GDM1 (cell line): ENCODE measurements at places on chromosomes 12 and 14.

DNA sequence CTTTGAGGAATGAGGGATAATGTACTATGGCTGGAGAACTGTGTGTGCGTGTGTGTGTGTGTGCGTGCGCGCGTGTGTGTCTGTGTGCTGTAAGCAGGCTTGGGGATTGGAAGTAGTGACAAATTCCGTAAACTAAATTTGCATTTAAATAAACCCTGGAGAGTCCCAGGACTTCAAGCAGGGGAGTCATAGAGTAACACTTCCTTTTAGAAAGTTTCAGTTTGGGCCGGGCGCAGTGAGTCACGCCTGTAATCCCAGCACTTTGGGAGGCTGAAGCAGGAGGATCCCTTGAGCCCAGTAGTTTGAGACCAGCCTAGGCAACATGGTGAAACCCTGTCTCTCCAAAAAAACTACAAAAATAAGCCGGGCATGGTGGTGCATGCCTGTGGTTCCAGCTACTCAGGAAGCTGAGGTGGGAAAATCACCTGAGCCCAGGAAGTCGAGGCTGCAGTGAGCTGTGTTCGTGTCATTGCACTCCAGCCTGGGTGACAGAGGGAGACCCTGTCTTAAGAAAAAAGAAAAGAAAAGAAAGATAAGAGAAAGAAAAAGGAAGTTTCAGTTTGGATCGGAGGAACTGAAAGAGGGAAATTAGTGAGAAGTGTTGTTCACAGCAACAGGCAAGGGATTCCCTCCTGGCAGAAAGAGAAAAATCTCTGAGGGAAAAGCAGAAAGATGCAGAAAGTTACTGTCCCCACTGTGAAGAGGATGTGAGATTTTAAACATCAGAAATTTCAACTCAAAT, 222.7 kb upstream of the SOX5 start:
- DNase-seq = no peak

GRCh38 chr14:54425068-54425467, 16.1 kb downstream of the CNIH1 start:
- DNase-seq = no peak

DNA sequence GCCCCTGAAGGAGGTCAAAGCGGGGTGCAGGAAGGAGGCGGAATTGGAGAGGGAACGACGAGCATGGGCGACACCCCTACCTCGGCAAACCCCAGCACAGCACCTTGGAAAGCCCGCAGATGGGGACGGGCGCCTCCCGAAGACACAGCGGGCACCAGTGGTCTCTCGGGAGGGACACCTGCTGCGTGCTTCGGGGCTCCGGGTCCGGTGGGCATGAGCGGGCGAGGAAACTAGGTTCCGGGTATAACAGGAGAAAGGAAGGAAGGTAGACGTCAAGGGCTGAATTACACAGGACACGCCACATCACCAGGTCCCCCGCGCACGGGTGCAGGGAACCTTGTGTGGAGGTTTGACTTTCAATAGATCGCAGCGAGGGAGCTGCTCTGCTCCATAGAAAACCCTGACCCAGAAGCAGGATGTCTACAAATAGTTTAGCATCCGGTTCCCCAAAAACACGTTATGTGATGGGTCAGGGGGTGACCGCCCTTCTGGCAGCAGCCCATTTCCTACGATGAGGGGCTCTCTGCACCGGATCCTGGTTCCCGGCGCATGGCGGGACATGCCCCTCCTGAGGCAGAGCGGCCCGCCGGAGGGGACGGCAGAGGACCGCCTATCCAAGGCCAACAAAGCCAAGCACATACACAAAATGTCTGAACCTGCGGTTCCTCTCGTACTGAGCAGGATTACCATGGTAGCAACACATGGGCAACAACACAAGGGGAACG, 196.9 kb downstream of the ALG10 start:
- DNase-seq = no peak

DNA sequence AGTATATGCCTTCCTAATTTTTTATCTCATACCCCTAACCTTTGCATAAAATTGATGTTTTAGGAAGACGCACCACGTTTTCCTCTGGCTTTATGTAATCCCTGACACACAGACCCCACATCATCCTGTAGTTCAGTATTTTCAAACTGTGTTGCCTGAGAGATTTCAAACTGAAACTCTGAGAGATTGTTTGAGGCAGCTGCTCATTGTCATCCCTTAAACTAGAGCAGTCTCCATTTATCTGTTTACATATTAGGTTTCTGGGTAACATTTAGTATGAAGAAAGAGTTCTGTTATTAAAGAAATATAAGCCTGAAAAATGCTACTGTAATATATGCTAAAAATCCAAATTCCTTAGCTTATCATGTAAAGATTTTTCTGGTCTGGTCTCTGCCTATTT, 24.3 kb downstream of the MNAT1 start:
- DNase-seq = no peak

GRCh38 chr12:118346895-118347294, 25.8 kb downstream of the TAOK3 start:
- no peak for DNase-seq

- no peak for DNase-seq
Observed at GRCh38 chr12:84813780-84814663, 98.6 kb downstream of the SLC6A15 start.

DNA sequence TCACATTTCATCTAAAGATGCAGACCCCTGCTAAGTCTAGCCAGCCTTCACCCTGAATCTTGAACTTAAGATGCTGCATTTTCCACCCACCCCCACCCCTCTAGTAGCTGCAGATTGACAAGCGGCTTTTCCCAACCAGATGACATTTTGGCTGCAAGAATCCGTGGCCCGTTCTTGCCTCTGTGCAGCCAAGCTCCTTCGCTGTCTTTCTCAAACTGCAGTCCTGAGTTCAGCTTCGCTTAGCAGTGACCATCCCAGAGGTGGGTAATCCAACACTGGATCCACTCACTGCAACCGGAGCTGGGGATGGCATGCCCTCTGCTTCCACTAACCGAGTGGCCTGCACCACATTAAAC, 765 bp upstream of the NFYB start:
- DNase-seq = no peak

GRCh38 chr12:98909746-98910145, 264.7 kb downstream of the APAF1 start:
- no peak for DNase-seq

- no peak for DNase-seq
Observed at GRCh38 chr12:24922090-24922489, 26.8 kb downstream of the BCAT1 start.

GRCh38 chr14:22519877-22520685, 68.9 kb downstream of the DAD1 start:
- DNase-seq = no peak

DNA sequence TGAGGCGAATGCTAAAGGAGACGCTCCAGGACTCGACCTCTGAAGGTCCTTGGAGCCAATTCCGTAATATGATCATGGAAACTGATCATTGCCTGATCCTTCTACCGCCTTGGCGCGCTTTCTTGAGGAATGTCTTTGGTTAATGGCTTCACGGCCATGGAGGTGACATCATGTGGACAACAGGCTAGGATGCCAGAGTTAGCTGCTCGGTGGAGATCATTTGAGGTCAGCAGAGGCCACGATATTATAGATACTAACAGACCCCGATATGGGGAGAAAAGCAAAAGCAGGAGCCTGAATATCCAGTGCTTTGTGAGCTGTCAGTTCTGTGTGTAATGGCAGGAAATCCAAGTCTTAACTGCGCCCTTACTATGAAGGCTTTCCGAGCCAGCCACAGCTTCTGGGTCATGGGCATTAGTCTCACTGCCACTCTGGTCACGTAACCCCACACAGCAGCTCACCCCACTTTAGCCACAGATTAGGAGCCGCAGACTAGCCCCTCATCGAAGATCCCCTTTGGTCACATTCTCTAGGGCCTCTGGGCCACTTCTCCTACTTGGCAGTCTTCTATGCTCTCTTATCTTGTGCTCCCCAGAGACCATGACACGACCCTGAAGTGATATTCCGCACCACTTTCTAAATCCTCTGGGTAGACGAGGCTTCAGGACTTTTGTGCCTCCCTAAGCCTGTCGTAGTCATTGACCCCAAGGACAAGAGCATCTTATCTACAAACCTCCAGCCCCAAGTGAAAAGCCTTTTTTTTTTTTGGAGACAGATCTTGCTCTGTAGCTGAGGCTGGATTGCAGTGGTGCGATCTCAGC, 724 bp upstream of the CS start:
- no peak for DNase-seq

- DNase-seq = peak; percentile 38
Observed at GRCh38 chr12:8899830-8900229, 14.5 kb upstream of the PHC1 start.

- no peak for DNase-seq
Observed at GRCh38 chr14:79852950-79853744, 358.2 kb downstream of the DIO2 start.

GRCh38 chr12:109016978-109017377, 3.9 kb downstream of the SVOP start:
- DNase-seq = no peak

DNA sequence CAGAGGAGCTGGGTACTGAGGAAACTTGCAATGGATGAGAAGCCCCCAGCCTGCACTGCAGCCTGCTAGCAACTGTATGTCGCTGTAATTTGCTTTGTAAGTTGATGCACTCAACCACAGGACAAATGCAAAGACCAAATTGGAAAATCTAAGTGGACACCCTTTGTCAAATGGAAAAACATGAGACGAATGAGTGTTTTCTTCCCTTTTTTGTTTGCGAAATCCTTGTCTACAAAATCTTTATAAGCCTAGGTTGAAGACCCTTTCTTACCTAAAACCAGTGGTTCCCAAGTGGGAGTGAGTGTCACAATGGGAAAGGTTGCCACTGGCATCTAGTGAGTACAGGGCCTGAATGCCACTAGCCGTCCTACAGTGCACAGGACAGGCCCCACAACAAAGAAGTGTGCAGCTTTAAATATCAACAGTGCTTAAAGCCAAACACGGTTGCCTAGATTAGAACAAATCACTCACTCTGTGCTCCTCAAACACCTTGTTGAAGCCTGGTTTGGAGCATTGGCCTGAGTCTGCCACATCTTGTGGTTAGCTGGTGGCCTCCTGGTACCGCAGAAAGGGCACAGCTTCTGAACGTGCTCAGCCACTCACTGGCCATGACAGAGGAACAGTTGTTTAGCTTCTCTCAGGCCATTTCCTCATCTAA, 7.6 kb upstream of the VASH1 start:
- DNase-seq = no peak

GRCh38 chr12:107091381-107091780, 2.0 kb downstream of the CRY1 start:
- DNase-seq = no peak

- DNase-seq = no peak
Observed at GRCh38 chr12:50224026-50224692, 57.0 kb upstream of the CERS5 start.

- DNase-seq = no peak
Observed at GRCh38 chr12:101877806-101878242, 444 bp downstream of the DRAM1 start.

DNA sequence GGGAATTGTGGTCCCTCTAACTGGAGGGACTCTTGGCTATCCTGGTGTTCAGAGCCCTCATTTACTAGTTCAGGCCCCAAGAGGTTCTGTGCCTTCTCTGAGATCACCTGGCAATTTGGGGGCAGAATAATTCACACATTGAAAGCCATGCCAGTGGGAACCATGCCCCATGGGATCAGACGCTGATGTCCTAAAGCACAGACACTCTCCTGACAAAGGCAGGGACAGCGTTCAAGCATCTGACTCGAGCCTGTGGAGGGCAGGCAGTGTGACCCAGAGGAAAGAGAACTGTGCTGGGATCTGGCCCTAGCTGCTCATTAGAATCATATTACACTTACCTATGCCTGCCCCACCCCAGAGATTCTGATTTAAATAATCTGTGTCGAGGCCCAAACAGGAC, 2.4 kb upstream of the ASB2 start:
- no peak for DNase-seq

DNA sequence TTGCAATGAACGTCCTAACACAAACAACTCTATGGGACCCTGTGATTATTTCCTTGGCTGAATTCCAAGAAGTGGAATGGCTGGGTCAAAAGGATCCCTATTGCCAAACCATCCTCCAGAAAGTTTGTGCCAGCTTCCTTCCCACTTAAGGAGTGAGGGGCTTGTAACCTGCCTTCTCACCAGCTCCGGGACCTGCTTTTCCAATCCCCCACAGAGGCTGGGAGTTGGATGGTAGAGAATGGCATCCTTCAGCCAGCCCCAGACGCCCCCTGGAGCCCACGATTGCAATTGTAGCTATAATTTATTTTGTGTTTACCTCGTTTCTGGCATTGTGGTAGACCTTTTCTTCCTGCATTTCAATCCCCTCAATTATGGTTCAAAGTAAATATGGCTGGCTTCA, 9.7 kb upstream of the ZDHHC22 start:
- DNase-seq = no peak

DNA sequence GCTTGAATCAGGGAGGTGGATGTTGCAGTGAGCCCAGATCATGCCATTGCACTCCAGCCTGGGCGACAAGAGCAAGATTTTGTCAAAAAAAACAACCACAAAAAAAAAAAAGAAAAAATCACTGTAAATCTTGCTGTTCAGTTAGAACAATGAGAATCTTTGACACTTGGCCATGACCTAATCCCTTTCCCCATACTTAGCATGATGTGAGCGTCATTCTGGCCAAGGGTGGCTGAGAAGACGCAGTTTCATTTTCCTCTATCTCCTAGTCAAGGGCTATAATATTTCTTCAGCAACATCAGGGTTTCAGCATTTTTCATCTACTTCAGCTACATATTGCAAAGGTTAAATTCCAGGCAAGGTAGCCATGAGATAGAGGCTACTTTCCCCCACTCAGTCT, 599.4 kb upstream of the MDGA2 start:
- DNase-seq = no peak

DNA sequence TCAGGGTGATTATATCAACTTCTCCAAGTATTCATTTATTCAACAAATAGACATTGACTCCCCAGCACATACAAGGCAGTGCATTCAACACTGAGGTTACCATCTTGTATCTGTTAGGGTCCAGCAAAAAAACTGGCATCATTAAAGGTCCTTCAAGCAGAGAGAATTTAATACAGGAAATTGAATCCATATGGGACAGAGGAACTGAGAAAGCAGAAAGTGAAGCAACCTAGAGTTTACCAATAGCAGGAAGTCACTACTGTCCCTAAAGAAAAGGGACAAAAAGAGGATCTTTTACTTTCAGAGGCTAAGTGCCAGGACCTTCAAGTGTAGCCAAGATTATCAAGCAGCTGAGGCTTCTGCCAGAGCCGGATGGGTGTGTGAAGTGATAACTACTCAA, 237.8 kb upstream of the TBX3 start:
- DNase-seq = no peak

DNA sequence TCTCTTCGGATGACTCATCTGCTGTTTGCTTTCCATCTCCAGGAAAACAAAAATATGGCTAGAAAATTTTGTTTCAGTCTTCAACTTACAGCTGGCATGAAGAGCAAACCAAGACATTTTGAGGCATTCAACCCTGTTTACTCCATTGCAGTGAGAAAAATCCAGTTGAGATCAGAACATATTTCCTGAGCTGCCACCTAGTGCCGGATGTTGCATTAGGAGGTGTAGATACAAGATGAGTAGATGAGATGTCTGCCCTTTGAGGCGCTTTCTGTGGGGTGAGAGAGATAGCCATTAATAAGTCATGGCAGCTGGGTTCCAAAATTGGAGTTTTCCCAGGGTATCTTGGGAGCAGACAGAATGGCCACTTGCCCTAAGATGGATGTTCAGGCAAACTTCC, 171.1 kb downstream of the PRKCH start:
- no peak for DNase-seq
